ENCODE measurements at places on chromosomes 13 and 19.

DNA sequence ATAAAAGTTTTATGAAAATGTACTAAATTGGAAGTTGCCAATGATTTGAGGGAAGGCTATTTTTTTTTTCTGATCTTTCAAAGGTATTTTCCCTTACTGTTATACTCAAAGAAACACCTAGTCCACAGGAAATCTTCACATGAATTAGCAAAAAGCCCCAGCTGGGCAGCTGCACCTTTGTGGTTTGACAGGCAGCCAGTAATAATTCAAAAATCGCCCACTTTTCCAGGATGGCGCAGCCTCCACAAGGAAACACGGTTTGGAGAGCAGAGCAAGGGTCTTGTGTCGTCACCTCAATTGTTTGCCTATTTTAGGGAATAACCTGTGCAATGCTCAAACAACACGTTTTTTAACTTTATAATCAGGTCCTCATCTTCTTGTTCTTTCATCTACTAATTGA, 324.9 kb upstream of the GPC6 start:
- DNase-seq, result no peak

DNA sequence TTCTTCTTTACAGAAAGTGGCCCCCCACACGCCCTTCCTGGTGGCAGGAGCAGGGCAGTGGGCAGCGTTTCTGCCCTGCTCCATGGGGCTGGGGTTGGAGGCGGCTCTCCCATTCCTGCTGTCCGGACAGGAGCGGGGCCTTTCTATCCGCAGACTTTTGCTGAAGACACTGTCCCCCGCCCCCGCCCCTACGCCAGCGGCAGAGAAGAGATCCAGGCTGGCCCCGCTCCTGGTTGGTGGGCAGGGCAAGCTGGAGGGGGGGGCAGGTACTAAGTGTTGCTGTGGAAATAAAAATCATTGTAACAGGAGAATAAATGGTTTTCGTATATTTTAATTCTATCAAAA, 81.7 kb downstream of the ZNF429 start:
- peak; percentile 93 for DNase-seq

DNA sequence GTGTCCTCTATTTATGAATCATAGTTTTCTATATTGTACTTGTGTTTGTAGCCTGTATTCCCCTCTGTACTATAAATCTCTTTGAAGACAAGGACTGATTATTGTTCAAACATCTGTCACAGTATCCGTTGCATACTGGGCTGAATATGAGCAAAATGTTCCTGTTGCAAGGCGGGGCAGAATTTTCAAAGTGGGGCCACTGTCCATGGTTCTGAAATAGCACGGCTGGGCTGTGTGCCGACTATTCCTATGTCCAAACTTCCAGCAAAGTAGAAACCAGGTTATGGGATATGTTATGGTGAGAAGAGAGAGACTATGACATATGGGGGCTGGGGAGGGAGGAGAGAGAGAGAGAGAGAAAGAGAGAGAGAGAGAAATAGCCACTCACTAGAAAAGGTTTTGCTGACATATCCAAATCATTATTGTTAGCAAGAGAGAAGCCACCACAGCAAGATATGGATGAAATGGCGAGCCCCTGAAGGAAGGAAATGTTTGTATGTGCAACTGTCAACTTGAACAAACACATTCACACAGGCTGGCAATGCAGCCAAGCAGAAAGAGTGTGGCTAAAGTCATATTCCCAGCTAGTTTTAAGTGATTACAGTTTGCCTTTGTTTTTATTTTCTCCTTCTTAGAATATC, 107.0 kb upstream of the GPR12 start:
- peak; percentile 22 for DNase-seq

DNA sequence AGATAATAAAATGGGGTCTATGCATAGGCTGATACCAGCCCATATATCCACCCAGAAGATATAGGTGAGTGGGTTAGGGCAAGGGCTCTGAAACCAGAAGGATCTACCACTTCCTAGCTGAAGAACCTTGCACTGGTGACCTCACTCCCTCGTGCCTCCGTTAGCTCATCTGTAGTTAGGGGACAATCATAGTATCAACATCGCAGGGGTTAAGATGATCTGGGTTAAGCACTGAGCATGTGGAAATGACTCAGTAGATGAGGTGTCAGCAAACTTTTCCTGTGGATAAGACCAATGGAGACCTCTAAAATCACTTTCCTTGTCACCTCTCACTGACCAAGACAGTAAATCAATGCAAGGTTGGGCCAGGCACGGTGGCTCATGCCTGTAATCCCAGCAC, 30.5 kb downstream of the TNFSF14 start:
- peak; percentile 8 for DNase-seq

DNA sequence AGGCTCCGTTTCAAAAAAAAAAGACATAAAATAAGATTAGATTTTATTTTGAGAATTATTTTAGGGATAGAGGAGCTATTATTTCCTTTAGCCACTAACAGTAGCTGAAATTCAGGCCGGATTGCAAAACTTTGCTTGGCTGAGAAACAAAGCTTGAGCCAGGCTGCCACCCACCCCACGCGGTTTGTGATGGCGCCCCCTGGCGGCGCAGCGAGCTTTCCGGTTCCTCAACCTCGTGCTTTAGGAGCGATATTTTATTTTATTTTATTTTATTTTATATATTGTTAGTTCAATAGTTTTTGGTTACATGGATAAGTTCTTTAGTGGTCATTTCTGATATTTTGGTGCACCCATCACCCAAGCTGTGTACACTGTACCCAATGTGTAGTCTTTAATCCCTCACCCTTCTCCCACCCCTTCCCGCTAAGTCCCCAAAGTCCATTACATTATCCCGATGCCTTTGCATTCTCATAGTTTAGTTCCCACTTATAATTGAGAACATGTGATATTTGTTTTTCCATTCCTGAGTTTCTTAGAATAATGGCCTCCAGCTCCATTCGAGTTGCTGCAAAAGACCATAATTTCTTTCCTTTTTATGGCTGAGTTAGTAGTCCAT, 19.8 kb upstream of the CEACAM4 start:
- DNase-seq, result peak; percentile 48

- no peak for DNase-seq
Measured at GRCh38 chr19:35341565-35342225, 6.0 kb upstream of the FFAR1 start.

GRCh38 chr13:26011996-26012821, 39.6 kb downstream of the SHISA2 start:
- DNase-seq, result no peak

Measured in OCI-M1 (cell line).